ENCODE measurements at places on chromosomes 3 and 15. TPM values are rescaled to one million over a fixed set of nuclear protein-coding genes. Genes with fewer than 3 reads are reported as not detected.

Gene IL20RB
- total RNA-seq = 40.0 TPM

Gene PDCD10
- total RNA-seq = 69.6 TPM

Gene UCN2
- not detected for total RNA-seq

Gene CCDC9B
- total RNA-seq = 19.9 TPM

Gene TEX55
- not detected for total RNA-seq

Gene CKMT1B
- total RNA-seq = not detected

Gene CEP19
- 3.3 TPM for total RNA-seq

Gene TMEM40
- not detected for total RNA-seq

Gene STRA6
- not detected for total RNA-seq

Gene ATOSA
- total RNA-seq = 80.0 TPM

Gene STARD5
- total RNA-seq = 7.1 TPM

Gene INAFM2
- total RNA-seq = 24.9 TPM

Gene PLSCR2
- total RNA-seq = not detected

Gene GOLGA6A
- total RNA-seq = 0.20 TPM

Gene CDV3
- total RNA-seq = 86.0 TPM

Gene CD200
- 6.1 TPM for total RNA-seq

Gene MORC1
- not detected for total RNA-seq

Gene TGM5
- not detected for total RNA-seq

Gene MOBP
- not detected for total RNA-seq

Gene CALML4
- total RNA-seq = 7.5 TPM

Gene CPNE4
- total RNA-seq = not detected

Gene C2CD4A
- total RNA-seq = under 0.01 TPM

Gene SCG3
- not detected for total RNA-seq

Gene COL6A5
- not detected for total RNA-seq

Gene RHCG
- total RNA-seq = 4.8 TPM

Gene IVD
- total RNA-seq = 74.3 TPM

Gene GRAMD2A
- total RNA-seq = 2.9 TPM

Gene GRIP2
- 0.78 TPM for total RNA-seq

Gene TERC
- total RNA-seq = 167 TPM

Gene CFAP20DC
- total RNA-seq = 2.0 TPM

Gene DAZL
- not detected for total RNA-seq

Gene SUCNR1
- total RNA-seq = 0.60 TPM

Gene TARS3
- 36.9 TPM for total RNA-seq

Gene TM4SF4
- total RNA-seq = not detected

Gene ANO10
- total RNA-seq = 19.4 TPM

Gene TRIM42
- not detected for total RNA-seq

Gene SLC12A1
- not detected for total RNA-seq

Gene PRKAR2A
- 37.5 TPM for total RNA-seq

Gene TMEM207
- not detected for total RNA-seq

Gene OIP5
- total RNA-seq = 1.2 TPM

Measured in tibial nerve (tissue), 4 donors.